ENCODE measurements at places on chromosomes 7 and 10. TPM values are rescaled to one million over a fixed set of nuclear protein-coding genes. Genes with fewer than 3 reads are reported as not detected.

The FKBP9 gene
- 159 TPM for total RNA-seq

The CTAGE8 gene
- total RNA-seq: 0.59 TPM

The CNNM1 gene
- 0.59 TPM for total RNA-seq

The RBP3 gene
- not detected for total RNA-seq

The TAS2R3 gene
- 1.8 TPM for total RNA-seq

The SPDYE11 gene
- total RNA-seq: not detected

The CCL26 gene
- total RNA-seq: 0.37 TPM

The LRIT1 gene
- not detected for total RNA-seq

The C10orf71 gene
- not detected for total RNA-seq

The CPED1 gene
- total RNA-seq: 47.9 TPM

The SPDYE6 gene
- total RNA-seq: not detected

The CALHM2 gene
- 63.9 TPM for total RNA-seq

The UFSP1 gene
- 9.2 TPM for total RNA-seq

The FXYD4 gene
- total RNA-seq: not detected

The CPA5 gene
- not detected for total RNA-seq

The COL17A1 gene
- 0.20 TPM for total RNA-seq

The ABCB4 gene
- under 0.01 TPM for total RNA-seq

The TMEM184A gene
- total RNA-seq: 0.39 TPM

Data from subcutaneous preadipocyte (primary cell).